ENCODE measurements at places on chromosomes 3 and 15.

GRCh38 chr3:42762046-42762724 lies 10.9 kb downstream of the CCDC13 start:
- DNase-seq = no peak

DNA sequence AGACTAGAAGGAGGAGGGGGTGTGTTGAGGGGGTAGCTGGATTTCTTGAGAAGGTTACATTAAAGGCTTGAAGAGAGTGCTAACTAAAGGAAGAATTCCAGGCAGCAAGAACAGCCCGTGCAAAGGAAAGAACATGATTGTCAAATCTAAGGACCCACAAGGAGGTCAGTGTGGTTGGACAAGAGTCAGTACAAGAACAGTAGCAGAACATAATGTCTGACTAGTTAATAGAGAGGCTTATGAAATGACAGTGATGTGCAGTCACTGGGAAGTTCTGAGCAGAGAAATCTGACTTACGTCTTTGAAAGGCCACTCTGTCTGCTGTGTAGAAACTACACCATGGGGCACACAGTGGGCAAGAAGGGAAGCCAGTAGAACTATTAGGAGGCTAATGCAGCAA lies 19.8 kb upstream of the RBMS3 start:
- DNase-seq = no peak

DNA sequence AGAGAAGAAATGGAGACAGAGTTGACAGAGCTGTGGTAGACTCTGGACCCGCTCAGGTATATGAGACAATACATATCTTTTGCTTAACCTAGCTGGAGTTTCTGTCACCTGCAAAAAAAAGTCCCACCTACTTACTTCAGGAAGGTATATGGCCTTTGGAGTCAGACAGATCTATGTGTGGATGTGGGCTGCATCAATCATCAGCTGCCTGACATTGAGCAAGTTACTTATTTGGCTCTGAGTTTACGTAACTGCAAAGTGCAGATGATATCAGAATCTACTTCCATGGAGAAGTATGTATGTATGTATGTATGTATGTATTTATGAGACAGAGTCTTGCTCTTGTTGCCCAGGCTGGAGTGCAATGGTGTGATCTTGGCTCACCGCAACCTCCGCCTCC lies 124.3 kb downstream of the MYLK start:
- no peak for DNase-seq

DNA sequence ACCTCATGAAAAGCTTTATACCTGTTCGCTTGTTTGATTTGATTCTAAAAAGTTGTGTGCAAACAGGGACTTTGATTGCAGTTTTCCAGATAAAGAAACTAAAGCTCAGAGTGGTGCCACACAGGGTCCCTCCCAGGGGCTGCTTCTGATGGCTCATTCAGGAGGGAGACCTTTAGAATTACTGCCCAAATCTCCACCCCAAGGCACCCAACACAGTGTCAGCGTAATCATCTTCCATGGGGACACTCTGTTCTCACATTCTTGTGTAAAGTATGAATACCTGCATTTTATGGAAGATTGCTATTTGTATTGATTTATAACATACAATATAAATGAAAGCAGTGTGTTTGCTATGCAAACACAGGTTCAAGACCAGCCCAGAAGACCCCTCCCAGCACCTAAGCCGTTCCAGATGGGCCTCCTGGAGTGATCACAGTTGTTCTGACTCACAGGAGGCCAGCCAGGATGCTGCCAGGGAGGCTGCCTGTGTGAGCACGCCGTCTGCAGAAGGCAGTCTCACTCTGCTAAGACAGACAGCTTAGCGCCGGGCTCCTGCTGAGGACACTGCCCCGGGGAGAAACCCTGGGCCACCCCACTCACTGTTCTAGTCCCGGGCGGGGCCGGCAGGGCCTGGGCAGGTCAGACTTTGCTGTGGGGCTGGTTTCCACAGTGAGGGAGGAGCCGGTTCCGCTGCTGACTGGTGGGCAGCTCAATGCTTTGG lies 185.6 kb downstream of the FAM43A start:
- DNase-seq = no peak

GRCh38 chr15:38171973-38172372 lies 80.7 kb upstream of the SPRED1 start:
- no peak for DNase-seq

DNA sequence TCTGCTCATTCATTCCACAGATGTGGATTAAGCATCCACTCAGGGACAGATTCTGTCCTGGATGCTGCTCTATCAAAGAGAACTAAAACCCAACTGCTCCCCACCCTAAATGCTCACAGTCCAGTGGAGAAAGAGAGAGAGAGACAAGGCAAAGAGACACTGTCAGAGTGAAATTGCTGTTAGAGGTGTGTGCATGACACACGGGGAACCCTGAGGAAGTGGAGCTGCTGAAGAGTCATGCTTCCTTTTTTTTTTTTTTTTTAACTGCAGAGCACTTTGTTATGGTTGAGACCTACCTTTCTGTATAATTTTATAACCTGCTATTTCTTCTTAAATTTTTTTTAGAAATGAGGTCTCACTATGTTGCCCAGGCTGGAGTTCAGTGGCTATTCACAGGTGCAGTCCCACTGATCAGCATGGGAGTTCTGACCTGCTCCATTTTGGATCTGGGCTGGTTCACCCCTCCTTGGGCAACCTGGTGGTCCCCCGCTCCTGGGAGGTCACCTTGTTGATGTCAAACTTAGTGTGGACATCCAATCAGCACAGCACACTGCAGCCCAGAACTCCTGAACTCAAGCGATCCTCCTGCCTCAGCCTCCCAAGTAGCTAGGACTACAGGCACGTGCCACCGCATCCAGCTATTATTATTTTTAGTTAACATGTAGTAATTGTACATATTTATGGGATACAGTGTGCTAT lies 18.2 kb upstream of the PSTPIP1 start:
- DNase-seq = no peak

GRCh38 chr15:92074101-92074500 lies 220.6 kb downstream of the SLCO3A1 start:
- no peak for DNase-seq

DNA sequence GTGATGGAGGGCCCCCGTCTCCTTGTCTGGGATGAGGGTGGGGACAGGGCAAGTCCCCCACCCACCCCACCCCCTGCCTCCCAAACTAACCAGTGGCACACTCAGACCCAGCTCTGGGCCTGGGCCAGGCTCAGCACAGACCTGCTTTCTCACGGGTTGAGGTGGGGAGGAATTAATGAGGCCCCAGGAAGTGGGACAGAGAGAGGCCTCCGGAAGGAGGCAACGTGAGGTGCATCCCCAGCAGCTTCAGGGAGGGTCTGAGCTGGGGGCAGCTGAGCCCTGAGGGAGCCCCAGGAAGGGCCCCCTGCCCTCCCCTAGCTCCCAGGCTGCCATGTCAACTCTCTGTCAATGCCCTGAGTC lies 15.0 kb upstream of the GNAI2 start:
- no peak for DNase-seq

- no peak for DNase-seq
Observed at GRCh38 chr15:69375151-69375790, 38.9 kb upstream of the KIF23 start.

GRCh38 chr3:22284559-22284958 lies 533.5 kb upstream of the ZNF385D start:
- DNase-seq = no peak

DNA sequence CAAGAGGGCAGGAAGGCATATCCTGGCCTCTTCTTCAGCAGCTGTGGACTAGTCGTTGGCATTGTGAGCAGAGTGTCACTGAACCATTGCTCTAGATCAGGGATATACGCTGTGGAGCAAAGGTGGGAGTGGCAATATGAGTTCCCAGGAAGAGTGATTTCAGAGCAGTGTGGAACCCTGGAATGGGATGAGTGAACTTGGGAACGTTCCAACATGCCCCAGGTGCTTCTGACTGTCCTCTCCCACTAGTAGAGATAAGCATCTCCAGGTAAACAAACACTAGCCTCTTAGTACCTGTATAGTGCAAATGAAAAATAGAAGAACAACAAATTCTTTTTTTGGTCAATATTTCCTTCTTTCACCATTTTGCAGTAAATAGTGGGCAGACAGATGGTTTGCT lies 123.6 kb upstream of the VEPH1 start:
- DNase-seq = no peak

DNA sequence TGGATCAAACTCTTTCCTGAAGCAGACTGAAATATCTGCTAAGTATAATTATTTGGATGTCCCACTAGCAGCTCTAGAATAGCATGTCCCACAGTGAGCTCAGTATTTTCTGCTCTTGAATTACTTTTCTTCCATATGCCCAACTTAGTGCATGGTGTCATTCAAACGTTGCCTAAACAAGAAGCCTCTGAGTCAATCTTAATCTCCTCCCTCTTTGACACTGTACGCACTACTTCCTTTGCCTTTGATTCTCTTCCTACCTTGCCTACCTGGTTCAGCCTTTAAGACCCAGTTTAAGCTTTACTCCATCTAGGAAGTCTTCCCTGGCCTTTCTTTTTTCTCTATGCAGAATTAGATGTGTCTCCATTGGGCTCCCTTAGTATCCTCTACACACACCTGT lies 54.5 kb downstream of the SEC22A start:
- no peak for DNase-seq

DNA sequence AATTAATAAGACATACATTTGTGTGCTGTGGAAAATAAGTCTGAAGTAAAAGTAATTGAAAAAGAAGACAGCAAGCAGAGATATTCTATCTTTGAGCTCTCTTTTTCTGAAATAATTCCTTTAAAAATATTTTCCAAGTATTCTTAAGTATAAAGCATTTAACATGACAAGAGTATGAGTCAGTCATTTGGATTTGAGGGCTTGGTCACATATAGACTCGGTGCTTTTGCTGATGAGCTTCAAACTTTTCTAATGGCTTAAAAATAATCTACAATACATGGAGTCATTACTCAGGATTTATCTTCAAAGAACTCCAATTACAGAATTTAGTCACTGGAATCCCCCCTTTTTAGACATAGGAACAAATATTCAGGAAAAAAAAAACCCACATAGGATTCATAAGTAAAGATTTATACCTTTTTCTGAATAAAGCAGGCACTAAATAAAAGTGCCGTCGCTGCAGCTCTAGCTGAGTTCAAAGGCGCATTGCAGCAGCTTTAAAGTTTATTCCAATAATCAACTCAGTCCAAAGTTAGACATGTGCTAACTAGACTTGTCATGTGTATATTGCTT lies 147.5 kb downstream of the CTNNB1 start:
- no peak for DNase-seq

DNA sequence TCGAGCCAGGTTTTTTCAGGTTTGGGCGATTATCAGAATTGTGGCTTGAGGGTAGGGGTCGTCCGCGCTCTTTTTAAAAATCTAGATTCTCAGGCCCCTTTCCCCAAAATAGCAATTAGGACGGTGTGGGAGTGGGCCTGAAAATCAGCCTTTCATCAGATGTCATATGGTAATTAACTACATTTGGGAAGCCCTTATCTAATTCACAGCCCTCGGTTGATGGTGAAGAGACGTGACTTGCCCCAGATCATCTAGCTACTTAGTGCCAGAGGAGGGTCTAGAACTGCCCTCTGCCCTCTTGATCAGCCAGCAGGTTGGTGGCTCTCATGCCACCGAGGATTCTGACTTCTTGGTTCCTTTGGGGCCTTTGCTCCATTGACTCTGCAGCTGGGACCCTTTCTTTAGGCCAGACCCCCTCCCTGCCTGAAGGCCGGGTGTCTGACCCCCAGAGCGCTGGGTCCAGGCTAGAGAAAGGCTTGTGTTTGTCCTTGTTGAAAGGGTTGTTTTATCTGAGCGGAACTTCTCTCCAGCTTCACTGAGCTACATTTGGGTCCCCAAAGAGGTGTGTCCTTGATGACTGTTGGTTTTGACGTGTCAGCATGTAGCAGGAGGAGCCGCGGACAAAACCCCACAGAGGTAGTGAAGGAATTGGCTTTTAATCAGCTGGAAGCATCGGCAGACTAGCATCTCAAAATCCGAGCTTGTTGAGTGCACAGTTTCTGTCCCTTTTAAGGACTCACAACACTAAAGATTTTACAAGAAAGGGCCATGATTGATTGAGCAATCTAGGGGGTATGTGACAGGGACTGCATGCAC lies 857 bp downstream of the AEN start:
- DNase-seq = no peak

DNA sequence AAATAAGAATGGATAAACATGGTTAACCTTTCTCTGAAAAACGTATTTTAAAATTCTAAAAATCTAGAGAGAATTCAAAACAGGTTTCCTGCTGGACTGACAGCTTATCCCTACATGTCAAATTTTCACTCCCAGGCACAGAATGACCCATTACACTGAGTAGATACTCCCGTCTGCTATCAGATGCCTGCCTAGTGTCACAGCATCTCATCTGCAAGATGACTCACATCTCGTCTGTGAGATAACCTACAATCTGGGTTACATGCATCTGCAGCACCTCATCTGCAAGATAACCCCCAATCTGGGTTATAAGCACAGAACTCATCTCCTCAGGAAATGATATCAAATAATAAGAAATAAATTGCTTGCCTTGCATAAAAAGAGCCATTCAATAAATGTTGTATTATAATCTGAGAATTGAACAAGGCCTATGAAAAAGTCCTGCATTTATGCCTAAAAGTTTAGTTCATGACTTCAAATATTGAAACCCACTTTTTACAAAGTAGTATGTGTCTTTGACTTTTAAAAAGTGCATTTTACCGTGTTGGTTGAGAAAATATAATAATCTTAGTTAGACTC lies 188.3 kb upstream of the THBS1 start:
- no peak for DNase-seq

DNA sequence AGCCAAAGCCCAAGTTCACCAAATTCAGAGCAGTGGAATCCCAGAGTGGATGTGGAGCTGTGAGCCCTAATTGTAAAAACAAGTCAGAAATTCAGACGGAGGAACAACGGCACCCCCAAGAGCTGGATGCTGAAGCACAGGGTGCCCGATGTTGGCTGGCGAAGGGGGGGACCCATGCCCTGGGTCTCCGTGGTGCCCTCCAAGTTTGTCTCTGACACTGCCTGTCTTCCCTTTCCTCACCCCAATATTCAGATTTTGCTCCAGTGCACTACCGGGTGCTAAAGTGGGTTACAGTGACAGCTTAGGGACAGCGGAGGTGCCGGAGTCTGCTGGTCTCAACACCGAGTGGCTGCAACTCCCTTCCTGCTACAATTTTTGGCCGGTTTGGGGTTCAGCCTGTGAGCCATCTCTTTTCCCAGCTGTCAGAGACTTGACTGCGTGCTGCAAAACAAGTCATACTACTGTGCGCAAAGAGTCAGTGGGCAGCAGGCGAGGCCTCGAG lies 6.6 kb downstream of the GRIP2 start:
- no peak for DNase-seq
